ENCODE measurements at places on chromosomes 12 and 14.

GRCh38 chr12:121300083-121300819 is 3.7 kb upstream of the CAMKK2 start:
- DNase-seq, result no peak

DNA sequence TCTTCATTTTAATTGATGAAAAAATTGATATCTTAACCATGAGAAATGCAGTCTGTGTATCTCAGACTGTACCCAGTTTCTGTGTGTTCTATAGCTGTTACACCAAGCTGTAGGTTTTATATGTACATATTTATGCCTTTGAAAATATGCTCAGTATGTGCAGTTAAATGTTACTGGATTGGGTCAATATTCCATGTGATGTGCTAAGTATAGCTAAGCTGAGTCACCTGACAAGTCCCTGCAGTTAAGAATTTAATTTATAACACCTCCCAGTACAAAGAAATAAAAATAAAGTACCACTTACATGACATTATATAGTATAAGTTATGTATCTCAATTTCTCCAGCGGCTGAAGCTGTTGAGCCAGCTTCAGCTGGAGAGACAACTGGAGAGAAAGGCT is 984.0 kb downstream of the GALC start:
- no peak for DNase-seq

DNA sequence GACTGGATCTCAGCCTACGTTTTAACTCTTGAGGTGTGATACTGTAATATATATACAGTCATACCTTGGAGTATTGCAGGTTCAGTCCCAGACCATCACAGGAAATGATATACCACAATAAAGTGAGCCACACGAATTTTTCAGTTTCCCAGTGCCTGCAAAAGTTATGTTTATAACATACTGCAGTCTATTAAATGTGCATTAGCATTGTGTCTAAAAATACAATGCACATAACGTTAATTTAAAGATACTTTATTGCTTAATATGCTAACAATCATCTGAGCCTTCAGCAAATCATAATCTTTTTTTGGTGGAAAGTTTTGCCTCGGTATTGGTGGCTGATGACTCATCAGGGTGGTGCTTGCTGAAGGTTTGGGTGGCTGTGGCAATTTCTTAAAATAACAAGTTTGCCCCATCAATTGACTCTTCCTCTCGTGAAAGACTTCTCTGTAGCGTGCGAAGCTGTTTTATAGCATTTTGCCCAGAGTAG is 18.9 kb downstream of the PYROXD1 start:
- DNase-seq, result no peak

DNA sequence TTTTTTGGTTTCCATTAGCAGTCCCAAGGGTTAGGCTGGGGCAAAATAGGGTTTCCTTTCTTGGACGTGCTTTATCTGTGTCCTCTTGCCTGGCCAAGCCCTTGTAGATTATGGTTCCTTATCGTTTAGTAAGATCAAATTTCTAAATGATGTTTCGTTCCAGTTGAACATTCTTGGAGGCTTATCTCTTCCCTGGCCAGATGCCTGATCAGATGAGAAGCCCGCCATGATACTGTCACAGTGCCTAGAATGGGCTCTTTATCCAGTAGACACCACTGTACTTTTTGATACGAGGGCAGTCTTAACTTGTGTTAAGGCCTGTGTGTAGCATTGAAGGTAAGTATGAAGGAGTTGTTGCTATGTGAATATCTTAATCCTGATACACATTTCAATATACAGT is 76.1 kb upstream of the TMEM263 start:
- no peak for DNase-seq

DNA sequence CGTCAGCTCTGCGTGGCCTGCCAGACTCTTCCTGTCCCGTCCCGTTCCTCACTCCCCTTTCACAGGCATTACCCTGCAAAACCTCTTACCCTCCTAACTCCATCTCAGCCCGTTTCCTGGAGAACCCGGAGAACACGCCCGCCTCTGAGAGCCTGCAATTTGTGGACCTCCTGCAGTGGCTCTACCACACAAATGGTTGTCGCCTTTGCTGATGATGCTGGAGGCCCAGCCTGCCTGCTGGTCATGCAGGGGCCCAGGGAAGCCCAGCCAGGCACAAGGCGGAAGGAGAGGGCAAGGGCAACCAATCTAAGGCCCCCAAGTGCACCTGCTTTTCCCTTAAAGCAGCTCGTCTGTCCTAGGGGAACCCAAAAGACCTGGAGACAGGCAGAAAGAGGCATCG is 22.5 kb downstream of the RFLNA start:
- DNase-seq, result no peak

GRCh38 chr14:95896498-95897135 is 20.0 kb downstream of the TUNAR start:
- DNase-seq, result no peak

Measured in CMK (cell line).